ENCODE measurements at places on chromosomes 3 and 15.

DNA sequence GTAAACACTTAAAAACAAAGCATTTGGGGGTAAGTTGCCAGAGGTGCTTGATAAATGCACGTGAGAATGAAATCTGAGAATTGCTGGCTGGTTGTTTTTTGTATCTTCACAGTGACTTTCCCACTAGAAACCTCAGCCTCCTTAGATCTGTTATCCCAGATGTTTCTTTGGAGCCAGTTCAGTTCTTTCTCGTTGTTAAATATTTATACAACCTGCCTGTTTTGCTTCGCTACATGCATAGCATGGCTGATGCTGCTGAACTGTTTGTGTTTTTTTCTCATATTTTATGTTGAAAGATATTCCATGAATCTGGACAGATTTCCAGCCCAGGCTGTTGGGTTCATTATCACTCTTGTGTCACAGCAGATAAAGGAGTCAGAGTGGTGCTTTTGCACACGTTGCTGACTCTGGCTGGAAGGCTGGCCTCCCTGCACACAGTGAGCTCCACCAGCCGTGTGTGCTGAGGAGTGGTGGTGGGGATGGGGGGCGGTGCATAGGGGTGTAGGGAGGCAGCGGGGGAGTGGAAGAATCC is 80.2 kb downstream of the ARNT2 start:
- DNase-seq: no peak

- DNase-seq: no peak
Observed at GRCh38 chr3:60391292-60391691, 860.0 kb downstream of the FHIT start.

DNA sequence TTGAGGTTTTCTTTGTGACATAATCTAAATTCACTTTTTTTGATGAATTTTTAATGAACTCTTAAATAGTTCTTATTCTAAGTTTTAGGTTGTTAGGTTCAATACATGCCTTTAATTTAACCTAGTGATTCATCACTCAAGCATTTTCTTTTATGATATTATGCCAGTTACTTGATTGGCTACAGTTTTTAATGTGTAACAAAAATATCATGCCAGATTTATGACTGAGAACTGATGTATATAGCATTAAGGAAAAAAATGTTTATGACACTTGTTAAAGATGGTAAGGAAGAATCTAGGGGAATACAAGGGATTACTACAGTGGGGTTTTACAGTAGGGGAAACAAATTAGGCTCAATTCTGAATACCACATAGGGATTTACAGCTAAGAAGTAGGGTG is 103.1 kb downstream of the VGLL3 start:
- DNase-seq: no peak

- DNase-seq: peak; percentile 84
Observed at GRCh38 chr3:84601303-84601702, 357.5 kb upstream of the CADM2 start.

- no peak for DNase-seq
Observed at GRCh38 chr15:101563176-101563796, 73.8 kb upstream of the PCSK6 start.

- DNase-seq: peak; percentile 45
Observed at GRCh38 chr15:60424006-60424405, 26.2 kb upstream of the ANXA2 start.

DNA sequence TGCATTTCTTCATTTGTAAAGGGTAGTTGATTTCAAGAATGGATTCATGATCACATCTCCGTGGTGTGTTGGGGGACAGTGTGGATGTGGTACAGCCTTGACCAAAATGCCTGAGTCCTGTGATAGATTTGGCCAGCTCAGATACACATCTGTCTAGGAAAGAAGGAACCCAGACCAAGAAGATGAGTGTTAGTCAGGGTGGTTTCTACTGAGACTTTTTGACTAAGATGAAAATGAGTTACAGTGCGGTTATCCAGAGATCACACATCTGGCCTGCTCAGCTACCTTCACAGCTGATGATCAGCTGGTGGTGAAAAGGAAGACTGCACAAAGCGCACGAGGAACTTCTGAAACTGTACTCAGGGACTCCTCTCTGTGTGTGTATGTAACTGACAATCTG is 68.0 kb downstream of the FNDC3B start:
- peak; percentile 85 for DNase-seq

DNA sequence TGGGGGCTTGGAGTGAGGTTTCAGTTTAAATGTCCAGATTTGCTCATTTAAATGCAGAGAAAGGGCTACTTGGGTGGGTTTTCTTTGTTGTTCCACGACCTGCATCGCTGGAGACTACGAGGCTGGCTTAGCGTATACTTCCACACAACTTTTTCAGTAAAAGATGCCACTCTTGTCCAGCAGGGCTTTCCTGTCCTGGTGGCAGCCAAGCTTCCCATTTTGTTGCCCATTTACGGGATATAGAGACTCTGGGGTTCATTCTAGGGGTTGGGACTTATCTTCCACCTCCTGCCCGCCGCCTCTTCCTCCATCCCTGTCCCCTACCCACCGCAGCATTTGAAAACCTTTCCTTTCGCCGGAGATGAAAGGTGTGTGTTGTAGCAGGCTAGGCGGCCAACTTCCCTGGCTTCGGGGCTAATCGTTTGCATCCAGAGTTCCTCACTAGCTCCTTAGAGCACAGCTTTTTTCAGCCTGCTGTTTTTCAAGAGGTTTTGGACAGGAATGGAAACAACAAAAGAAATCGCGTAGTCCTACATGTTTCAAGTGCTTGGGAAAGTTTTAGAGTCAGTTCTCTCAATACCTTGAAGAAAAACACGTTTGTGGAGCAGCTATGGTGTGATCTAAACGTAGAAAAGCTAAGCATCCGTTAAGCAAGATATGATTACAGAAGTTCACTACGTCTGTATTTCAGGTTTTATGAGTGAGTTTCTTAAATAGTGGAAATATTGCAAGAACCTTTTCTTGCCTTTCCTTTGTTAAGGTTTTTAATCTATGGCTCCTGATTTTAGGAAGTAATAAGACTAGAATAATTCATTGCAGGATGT is 843 bp downstream of the CHRNA5 start:
- no peak for DNase-seq

GRCh38 chr3:135758961-135759360 is 206.6 kb upstream of the PPP2R3A start:
- no peak for DNase-seq

GRCh38 chr3:182895513-182896112 is 84.7 kb downstream of the DCUN1D1 start:
- no peak for DNase-seq

DNA sequence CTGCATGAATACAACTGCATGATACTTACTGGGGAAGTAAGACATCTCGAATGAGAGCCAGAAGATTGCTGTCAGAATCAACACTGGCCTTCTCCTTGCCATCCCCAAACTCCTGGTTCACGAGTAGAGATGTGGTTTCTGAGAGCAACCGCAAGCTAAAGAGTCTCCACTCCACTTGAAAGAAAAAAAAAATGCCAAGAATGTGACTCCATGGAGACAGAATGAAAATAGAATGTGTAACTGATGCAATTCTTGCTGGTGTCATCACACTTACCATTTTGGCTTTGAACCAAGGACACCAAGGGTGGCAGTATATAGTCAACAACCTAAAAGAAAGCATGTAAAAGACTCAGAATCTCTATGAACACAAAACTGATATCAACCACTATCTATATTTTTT is 280.4 kb downstream of the ULK4 start:
- DNase-seq: peak; percentile 98

- DNase-seq: no peak
Observed at GRCh38 chr15:80780416-80781221, 1.4 kb downstream of the CEMIP start.
